ENCODE measurements at places on chromosomes 7 and 10.
A peak's percentile ranks its signal among the peaks of the same experiment; 100 is the strongest.

DNA sequence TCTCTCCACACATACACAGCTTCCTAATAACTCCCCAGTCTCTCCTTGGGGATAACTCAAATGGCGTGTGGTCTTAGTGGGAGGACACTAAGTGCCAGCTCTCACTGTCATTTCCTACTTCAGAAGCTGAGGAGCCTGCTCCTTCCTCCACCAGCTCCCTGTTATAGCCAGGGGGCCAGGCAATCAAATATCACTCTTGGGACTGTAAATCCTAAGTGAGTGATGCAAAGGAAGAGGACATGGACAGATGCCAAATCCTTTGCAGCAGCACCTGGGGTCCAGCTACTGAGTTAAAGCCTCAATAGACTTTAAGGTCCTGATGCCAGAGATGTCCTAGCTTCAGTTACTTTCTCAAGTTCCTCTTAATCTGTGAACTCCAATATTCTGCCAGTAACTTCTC lies 34.1 kb downstream of the SEM1 start:
- H3K27ac ChIP-seq, result no peak overlapping the region
- DNase-seq, result no peak
- H3K4me1 ChIP-seq, result peaks cover 11% of the 10 kb centered on the region
- peaks cover 11% of the 10 kb centered on the region for H3K36me3 ChIP-seq

DNA sequence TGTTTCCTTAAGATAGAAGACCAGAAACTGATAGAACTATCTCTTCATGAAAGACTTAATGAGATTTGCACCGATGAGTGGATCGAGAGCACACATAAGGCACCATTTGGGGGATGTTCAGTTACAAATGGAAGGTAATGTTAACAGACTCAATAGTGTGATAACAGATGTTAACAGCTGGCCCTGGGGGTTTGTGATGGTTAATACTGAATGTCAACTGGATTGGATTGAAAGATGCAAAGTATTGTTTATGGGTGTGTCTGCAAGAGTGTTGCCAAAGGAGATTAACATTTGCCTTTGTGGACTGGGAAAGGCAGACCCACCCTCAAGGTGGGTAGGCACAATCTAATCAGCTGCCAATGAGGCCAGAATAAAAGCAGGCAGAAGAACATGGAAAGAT lies 130.5 kb upstream of the DGKB start:
- H3K4me3 ChIP-seq, result no peak overlapping the region
- no peak for DNase-seq
- no peaks in the 10 kb centered on the region for H3K27me3 ChIP-seq
- H3K4me1 ChIP-seq, result no peaks in the 10 kb centered on the region
- H3K36me3 ChIP-seq, result no peaks in the 10 kb centered on the region
- H3K27ac ChIP-seq, result no peak overlapping the region

DNA sequence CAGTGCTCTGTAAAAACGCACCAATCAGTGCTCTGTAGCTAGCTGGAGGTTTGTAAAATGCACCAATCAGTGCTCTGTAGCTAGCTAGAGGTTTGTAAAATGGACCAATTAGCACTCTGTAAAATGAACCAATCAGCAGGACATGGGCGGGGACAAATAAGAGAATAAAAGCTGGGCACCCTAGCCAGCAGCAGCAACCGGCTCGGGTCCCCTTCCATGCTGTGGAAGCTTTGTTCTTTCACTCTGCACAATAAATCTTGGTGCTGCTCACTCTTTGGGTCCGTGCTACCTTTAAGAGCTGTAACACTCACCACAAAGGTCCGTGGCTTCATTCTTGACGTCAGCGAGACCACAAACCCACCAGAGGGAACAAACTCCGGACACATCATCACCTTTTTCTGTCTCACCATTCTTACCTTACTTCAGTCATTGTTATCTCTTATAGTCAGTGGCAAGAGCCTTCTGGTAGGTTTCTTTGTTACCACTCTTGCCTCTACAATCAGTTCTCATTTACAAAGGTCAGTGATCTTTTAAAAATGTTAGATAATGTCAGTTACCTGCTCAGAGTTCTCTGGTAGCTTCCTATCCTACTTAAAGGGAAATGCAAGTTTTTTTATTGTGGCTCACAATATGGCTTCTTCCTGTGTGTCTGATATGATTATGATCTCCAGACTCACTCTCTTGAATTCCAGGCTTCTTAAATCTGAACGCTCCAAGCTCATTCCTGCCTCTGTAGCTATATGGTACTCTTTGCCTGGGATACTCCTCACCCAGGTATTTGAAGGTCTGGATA lies 4.5 kb downstream of the STAM start:
- no peak overlapping the region for H3K4me3 ChIP-seq
- no peaks in the 10 kb centered on the region for H3K27me3 ChIP-seq
- peak overlapping the region; percentile 66 for H3K27ac ChIP-seq
- peaks cover 65% of the 10 kb centered on the region for H3K36me3 ChIP-seq

- H3K36me3 ChIP-seq, result no peaks in the 10 kb centered on the region
- no peak overlapping the region for H3K4me3 ChIP-seq
- peaks cover 8% of the 10 kb centered on the region for H3K27me3 ChIP-seq
- peak overlapping the region; percentile 66 for H3K27ac ChIP-seq
- no peak for DNase-seq
- H3K4me1 ChIP-seq, result peaks cover 33% of the 10 kb centered on the region
Observed at GRCh38 chr7:94174956-94175355, 170.8 kb upstream of the BET1 start.

DNA sequence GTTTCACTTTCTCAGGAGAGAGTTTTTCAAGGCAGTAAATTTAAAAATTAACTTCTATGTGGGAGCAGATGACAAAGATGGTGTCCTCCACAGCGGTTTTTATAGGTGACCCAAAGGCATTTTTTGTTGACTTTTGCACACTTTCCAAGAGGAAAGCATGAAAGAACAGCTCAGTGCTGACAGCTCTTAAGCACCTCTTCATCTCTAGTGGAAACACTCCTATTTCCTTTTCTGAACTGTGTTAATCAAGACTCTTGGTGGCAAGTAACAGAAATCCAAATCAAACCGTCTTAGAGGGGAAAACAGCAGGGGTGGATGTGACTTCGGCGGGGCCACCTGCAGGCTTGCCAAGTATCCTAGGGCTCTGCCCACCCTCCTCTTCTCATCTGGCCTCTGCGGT lies 71.8 kb upstream of the GATA3 start:
- peaks cover 11% of the 10 kb centered on the region for H3K36me3 ChIP-seq
- no peaks in the 10 kb centered on the region for H3K4me1 ChIP-seq

DNA sequence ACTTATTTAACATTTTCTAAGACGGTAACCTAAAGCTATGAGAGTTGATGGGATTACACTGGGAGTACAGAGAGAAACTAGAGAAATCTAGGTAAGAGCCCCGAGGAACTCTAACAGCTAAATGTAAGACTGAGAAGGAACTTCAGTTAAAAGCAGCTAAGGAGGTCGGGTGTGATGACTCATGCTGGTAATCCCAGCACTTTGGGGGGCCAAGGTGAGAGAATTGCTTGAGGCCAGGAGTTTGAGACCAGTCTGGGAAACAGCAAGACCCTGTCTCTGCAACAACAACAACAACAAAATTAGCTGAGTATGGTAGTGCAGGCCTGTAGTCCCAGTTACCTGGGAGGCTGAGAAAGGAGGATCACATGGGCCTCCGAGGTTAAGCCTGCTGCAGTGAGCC lies 24.0 kb downstream of the FRA10AC1 start:
- no peak overlapping the region for H3K4me3 ChIP-seq
- H3K27me3 ChIP-seq, result no peaks in the 10 kb centered on the region
- H3K27ac ChIP-seq, result peak overlapping the region; percentile 68
- no peak for DNase-seq
- peaks cover 14% of the 10 kb centered on the region for H3K36me3 ChIP-seq

DNA sequence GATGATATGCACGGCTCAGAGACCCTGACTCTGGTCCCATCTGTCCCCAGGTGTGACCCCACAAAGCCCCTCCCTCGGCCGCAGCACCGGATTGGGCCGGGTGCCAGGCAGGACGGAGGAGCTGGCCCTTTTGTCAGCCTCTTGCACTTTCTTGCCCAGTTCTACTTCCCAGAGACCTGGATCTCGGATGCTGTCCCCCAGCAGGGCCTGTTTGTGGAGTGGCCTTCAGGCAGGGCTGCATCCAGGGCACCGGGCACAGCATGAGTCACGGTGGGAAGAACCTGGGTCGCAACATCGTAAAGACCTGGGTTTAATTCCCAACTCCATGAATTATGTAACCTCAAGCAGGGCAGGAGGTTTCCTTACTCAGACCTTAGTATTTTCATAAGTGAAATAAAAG lies 158.4 kb upstream of the SH2B2 start:
- H3K27me3 ChIP-seq, result peaks cover 8% of the 10 kb centered on the region
- peaks cover 71% of the 10 kb centered on the region for H3K36me3 ChIP-seq
- H3K4me1 ChIP-seq, result peaks cover 44% of the 10 kb centered on the region
- no peak overlapping the region for H3K27ac ChIP-seq

- no peaks in the 10 kb centered on the region for H3K4me1 ChIP-seq
- H3K36me3 ChIP-seq, result no peaks in the 10 kb centered on the region
- H3K27ac ChIP-seq, result no peak overlapping the region
- no peak overlapping the region for H3K4me3 ChIP-seq
- no peak for DNase-seq
Observed at GRCh38 chr7:19648791-19649190, 60.0 kb downstream of the POLR1F start.

DNA sequence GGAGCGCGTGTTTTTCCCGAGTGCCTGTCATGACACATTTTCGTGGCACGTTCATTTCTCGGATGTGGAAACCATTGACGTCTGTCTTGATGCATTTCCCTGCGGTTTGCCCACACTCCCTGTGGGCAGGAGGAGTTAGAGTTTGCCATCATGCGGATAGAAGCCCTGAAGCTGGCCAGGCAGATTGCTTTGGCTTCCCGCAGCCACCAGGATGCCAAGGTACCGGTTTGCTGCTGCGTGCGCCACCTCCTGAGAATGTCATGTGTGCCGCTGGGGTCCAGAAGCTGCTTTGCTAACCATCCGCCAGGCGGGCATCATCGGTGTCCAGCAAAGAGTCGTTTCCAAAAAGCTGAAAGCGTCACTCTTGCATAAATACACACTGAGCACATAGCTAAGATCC lies 40.9 kb upstream of the BTBD16 start:
- H3K36me3 ChIP-seq, result peaks cover 39% of the 10 kb centered on the region
- H3K4me3 ChIP-seq, result no peak overlapping the region
- H3K4me1 ChIP-seq, result peaks cover 6% of the 10 kb centered on the region

DNA sequence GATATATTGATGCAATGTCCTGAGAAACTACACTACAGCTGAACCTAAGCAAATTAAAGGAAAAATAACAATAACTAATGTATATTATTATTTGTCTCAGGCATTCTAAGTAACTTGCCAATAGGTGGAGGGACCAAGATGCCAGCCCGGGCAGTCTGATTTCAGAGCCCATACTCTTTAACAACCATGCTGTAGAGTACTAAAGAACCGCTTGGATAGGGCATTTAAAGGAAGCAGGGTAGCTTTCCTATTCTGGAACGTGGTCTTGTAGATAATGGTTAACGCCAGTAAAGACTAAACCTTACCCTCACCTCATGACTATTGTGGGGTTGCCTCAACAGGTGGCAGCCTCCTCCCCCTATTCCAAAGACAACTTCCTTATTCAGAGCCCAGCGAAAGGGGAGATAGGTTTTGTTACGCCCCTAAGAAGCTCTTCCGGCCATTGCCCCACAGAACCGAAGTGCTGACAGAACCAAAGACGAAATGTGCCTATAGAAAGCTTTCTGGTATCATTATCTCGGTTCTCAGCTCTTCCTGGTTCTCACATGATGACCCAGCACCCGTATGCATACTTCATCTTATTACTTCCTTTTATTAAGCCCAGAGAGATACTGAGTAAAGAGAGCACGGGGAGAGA lies 707 bp upstream of the C1GALT1 start:
- H3K36me3 ChIP-seq, result no peaks in the 10 kb centered on the region
- H3K4me1 ChIP-seq, result peaks cover 36% of the 10 kb centered on the region
- peak overlapping the region; percentile 91 for H3K4me3 ChIP-seq
- H3K27me3 ChIP-seq, result peaks cover 9% of the 10 kb centered on the region

DNA sequence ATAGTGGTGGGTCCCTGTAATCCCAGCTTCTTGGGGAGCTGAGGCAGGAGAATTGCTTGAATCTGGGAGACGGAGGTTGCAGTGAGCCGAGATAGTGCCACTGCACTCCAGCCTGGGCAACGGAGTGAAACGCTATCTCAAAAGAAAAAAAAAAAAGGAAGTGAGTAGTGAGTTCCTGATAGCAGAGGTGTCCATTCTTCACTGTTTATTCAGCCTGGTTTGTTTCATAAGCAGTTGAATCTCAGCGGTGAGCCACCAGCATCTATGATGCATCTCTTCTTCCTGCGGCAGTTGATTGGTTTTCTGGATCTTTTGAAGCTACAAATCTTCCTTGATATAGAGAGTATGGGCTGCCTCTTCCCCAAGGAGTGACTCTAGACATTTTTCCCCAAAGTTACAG lies 316.1 kb upstream of the MTPN start:
- peaks cover 6% of the 10 kb centered on the region for H3K4me1 ChIP-seq
- no peak for DNase-seq

- H3K4me1 ChIP-seq, result no peaks in the 10 kb centered on the region
- H3K27me3 ChIP-seq, result peaks cover 3% of the 10 kb centered on the region
- no peak overlapping the region for H3K27ac ChIP-seq
- no peaks in the 10 kb centered on the region for H3K36me3 ChIP-seq
- DNase-seq, result no peak
Observed at GRCh38 chr10:112678987-112679386, 232.0 kb downstream of the VTI1A start.

DNA sequence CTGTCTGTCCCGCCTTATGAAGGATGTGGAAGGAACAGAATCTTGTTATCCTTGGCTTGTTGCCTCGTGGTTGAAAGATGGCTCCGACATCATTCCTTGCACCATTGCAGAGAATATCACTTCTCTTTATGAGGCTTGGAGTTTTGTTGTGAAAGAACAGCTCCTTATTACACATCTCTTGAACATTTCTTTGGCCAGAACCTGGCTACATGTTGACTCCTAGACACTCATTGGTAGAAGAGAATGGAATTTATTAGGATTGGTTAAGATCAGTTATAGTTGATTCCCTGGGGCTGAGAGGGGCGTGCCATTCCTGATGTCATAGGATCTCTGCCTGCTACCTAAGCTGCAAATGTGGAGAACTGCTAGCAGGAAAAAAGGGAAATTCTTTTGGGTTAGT lies 180.5 kb upstream of the CTBP2 start:
- H3K4me1 ChIP-seq, result peaks cover 9% of the 10 kb centered on the region
- no peak overlapping the region for H3K27ac ChIP-seq
- peaks cover 3% of the 10 kb centered on the region for H3K27me3 ChIP-seq
- no peaks in the 10 kb centered on the region for H3K36me3 ChIP-seq
- DNase-seq, result no peak
- no peak overlapping the region for H3K4me3 ChIP-seq

All from nephron progenitor cell (in vitro differentiated cells).